ENCODE measurements at places on chromosomes 5 and 9.

DNA sequence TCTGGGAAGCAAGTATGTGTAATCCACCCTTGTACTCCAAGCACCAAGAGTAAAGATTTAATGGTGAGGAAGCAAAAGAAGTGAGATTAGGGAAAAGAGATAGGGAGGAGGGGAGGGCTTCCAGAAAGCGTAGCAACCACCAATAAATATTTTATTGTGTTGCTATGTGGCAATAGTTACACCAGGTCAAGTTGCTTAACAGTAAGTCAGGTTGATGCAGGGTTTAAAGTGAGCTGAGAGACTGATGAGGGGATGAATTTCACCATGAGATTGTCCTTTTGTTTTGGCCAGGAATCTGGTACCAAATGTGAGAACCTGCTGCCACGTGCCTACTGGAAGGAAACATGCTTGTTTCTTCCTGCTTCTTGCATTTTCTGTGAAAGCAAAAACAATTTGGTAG is 62.7 kb downstream of the PCSK5 start:
- DNase-seq = no peak

- no peak for DNase-seq
Observed at GRCh38 chr5:93511445-93511844, 69.6 kb downstream of the NR2F1-AS1 start.

- no peak for DNase-seq
Observed at GRCh38 chr5:104431002-104431620, 868.5 kb upstream of the NUDT12 start.

DNA sequence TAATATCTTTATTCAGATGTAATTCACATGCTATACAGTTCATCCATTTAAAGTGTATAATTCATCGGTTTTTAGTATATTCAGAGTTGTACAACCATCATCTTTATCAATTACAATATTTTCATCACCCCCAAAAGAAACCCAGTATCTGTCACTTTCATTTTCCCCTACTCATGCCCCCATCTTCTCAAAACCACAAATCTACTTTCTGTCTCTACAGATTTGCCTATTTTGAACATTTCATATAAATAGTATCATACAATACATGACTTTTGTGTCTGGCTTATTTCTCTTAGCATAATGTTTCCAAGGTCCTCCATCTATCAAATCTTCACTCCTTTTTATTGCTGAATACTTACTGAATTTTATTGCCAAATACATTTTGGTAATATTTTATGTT is 305.1 kb upstream of the SGCD start:
- DNase-seq = no peak

DNA sequence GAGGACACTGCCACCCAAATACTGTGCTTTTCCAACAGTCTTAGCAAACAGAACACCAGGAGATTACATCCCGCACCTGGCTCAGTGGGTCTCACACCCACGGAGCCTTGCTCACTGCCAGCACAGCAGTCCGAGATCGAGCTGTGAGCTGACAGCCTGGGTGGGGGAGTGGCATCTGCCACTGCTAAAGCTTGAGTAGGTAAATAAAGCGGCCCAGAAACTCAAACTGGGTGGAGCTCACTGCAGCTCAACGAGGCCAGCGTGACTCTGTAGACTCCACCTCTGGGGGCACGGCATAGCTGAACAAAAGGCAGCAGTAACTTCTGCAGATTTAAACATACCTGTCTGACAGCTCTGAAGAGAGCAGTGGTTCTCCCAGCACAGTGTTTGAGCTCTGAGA is 28.8 kb downstream of the EPB41L4A start:
- no peak for DNase-seq

- DNase-seq = no peak
Observed at GRCh38 chr5:147467973-147468508, 41.8 kb downstream of the DPYSL3 start.

DNA sequence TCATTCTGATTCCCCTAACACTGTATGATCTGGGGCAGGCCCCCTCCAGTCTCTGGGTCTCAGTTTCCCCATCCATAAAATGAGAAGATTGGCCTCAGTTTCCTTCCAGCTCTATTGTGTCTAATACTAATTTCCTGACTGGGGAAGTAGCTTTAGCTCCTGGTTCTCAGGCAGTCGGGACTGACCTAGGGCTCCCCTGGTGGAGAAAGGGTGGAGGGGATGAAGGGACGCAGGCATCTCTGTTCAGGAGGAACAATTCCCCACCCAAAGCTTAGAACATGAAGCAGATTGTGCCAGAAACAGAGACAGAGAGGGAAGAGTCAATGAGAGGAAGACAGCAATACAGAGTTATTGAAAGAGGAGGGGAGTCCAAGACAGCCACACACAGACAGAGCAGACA is 14.2 kb upstream of the PTGS1 start:
- no peak for DNase-seq

GRCh38 chr5:169651526-169651925 is 14.5 kb downstream of the DOCK2 start:
- no peak for DNase-seq

- DNase-seq = no peak
Observed at GRCh38 chr5:96957254-96958049, 21.6 kb downstream of the LNPEP start.

GRCh38 chr9:93031629-93032430 is 26.7 kb upstream of the SUSD3 start:
- DNase-seq = no peak

DNA sequence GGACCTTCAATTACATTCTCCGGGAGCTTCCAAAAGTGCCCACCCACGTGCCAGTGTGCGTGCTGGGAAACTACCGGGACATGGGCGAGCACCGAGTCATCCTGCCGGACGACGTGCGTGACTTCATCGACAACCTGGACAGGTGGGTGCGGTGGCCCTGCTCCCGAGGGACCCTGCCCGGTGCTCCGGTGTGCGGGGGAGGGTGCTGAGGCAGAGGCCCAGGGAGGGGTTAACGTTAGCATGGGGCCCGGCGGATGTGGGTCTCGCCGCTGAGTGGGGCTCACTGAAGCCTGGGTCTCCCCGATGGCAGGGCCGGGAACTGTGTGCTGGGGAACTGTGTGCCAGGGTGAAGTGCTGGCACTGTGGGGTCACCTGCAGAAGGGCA is 10.6 kb upstream of the AJM1 start:
- no peak for DNase-seq

DNA sequence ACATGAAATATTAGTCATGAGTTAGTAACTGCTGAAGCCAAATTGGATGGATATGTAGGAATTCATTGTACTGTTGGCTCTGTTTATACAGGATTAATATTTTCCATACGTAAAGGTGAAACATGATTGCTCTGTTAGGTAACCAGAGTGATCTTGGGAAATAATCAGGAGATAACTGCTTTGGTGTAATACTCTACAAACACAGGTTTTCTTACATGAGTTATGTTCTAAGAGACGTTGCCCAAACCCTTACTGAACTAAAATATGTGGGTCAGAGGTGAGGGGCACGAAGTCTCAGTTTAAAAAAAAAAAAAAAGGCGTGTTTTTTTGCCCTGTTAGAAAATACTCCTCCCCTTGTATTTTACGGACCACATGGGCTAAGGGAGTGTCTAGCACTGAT is 7.8 kb downstream of the DNAJA1 start:
- DNase-seq = no peak

DNA sequence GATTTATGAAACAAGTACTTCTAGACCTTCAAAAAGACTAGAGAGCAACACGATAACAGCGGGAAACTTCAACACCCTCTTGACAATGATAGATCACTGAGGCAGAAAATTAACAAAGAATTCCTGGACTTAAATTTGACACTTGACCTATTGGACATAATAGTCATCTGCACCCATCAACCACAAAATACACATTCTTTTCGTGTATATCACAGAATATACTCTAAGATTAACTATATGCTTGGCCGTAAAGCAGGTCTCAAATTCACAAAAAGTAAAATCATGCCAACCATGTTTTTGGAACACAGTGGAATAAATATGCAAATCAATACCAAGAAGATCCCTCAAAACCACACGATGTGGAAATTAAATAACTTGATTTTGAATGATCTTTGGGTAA is 559.4 kb downstream of the DNAH5 start:
- no peak for DNase-seq

GRCh38 chr5:96075579-96076289 is 114.1 kb upstream of the ELL2 start:
- DNase-seq = no peak

- peak; percentile 41 for DNase-seq
Observed at GRCh38 chr9:129834489-129835127, 467 bp downstream of the C9orf78 start.

DNA sequence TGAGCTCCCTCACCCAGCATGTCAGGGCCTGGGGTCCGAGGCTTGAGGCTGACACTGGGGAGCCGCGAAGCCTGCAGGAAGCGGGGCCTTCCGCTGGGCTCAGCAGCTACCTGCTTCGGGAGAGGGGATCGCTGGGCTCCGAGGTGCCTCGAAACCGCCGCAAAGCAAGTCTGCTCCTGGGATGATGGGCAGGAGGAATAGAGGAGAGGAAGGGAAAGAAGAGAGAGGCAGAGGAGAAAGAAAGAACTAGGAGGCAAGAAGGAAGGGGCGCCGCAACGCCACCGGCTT is 1.5 kb upstream of the PRDM12 start:
- DNase-seq = no peak

DNA sequence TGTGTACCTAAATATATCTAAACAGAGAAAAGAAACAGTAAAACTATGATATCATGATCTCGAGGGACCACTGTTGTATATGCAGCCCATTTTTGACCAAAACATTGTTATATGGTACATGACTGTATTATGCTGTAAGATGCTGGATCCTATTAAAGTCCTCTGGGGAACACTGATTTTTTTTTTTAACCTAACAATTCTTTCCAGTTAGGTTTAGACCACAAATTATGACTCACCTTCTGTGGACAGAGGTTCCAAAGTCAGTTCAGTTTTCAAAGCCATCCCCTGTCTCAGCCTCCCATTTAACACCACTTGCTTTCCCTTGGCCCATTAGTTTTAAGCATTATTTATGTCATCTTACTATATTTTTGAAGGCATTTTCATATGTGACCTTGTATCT is 27.1 kb downstream of the TRMO start:
- DNase-seq = no peak

GRCh38 chr5:155389498-155389897 is 375.9 kb downstream of the KIF4B start:
- DNase-seq = no peak

DNA sequence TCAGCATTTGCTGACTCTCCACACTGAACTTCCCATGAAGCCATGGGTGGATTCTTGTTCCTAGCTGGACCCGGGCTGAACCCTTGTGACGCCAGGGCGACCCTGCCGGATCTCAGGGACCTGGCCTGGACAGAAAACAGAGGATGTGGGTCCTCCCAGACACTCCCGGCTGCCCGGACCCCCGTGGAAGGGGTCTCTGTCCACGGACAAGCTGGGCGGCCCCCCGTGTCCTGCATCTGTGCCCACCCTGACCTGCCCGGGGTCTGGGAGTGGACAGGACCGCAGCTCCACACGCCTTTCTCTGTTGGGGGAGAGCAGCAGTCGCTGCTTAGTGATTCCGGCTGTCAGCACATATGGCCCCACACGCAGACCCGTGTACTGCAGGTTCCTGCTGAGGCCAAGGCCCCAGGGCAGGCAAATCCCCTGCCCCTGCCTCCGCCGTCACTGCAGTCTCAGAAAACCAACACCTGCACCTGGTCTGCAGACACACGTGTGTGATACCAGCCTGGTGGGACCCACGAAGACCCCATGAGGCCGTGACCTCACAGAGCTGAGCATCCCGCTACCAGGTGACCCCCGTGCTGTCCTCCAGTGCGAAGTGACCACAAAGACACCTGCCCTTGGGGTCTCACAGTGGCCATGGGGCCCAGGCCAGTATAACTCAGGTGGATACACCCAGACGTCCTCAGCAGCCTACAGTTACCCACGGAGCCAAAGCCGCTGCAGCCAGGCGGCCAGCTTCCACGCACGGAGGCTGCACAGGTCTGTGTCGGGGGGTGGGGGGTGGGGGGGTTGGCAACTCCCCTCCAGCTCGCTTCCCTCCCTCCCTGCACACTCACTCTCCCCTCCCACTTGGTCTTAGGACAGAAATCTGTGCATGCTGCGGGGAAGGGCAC is 50.6 kb downstream of the NKD2 start:
- DNase-seq = no peak

DNA sequence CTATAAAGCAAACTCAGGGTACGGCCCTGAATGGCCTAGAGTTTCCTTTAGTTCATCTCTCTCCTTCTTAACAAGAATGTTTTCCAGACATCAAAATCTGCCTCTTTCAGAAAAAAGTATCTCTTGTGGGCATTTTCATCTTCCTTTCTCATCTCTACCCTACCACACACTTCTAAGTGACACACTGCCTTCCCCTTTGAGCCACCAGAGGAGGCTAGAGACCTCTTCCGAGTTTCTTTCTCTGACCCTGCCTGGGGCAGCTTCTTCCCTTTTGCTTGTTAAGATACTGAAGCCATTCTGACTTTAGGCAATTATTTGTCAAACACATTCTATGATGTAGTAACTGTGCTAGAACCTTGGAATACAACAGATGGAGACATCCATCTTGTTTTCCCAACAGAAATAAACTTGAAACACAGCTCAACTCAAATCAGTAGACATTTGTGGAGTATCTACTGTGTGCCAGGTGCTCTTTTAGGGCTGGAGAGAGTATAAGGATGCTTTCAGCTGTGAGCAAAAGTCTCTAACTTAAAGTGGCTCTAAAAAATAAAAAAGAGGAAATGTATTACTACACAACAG is 8.6 kb upstream of the SV2C start:
- DNase-seq = peak; percentile 45

GRCh38 chr9:138117836-138118235 is 240.3 kb downstream of the CACNA1B start:
- no peak for DNase-seq

DNA sequence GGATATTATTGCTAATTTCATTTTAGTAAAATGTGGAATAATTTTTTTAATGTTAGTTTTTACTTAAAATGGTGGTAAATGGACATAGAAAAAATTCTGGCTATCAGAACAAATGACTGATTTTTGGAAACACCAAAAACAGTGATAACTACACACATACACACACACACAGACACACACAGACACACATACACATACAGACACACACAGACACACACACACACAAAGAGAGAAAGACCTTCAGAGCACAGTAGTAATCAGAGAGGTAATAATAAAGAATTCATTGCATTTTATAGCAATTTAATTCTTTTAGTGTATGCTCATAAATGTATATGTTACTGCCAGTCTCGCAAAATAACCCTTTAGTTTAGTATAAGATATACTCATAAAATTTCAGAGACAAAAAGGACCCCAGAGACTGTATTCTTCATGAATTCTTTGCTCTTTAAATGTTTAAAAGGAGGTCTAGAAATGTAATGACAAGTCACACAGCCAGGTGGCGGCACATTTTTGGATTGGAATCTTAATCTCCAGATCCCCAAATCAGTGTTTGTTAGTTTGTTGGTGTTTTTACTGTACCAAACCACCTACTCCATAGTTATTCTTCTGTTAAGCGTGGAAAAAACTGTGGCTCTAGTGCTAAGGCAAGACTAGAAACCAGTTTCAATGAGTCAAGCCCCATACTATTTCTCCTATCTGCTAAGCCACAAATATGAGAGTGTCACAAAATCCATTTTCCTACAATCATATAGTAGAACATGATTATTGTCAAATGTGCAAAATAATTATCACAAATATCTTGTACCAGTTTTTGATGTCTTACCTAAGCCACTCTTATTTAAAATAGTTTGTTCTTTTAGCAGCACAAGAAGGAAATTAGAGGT is 109.9 kb downstream of the EDIL3 start:
- DNase-seq = peak; percentile 59

Data from common myeloid progenitor, CD34-positive (primary cell).